ENCODE measurements at places on chromosomes 5 and 9. TPM values are rescaled to one million over a fixed set of nuclear protein-coding genes. Genes with fewer than 3 reads are reported as not detected.

Gene NUTM2G
- polyA plus RNA-seq, result not detected

Gene SLC45A2
- not detected for polyA plus RNA-seq

- no peak for DNase-seq
Observed at GRCh38 chr5:15837551-15838289, 337.7 kb downstream of the FBXL7 start.

Gene ARL15
- 16.2 TPM for polyA plus RNA-seq

DNA sequence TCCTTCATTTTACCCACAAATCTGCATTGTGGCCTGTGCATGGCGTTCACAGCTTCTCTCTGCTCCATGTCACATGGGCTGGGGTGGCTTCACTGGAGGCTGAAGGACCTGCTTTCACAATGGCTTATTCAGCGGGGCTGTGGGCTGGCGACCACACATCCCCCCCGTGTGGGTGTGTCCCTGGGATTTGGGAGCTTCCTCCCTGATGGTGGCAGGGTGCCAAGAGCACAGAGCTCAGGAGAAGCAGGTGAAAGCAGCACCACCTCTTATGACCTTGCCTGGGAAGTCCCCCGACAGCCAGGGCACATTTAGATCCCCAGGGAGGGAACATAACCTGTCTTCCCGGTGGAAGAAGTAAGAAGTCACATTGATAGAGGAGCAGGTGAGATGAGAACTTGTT lies 5.0 kb upstream of the MED10 start:
- no peak for DNase-seq

- no peak for DNase-seq
Observed at GRCh38 chr9:97403746-97404316, 8.1 kb upstream of the TDRD7 start.

Gene SLC34A1
- 0.26 TPM for polyA plus RNA-seq

DNA sequence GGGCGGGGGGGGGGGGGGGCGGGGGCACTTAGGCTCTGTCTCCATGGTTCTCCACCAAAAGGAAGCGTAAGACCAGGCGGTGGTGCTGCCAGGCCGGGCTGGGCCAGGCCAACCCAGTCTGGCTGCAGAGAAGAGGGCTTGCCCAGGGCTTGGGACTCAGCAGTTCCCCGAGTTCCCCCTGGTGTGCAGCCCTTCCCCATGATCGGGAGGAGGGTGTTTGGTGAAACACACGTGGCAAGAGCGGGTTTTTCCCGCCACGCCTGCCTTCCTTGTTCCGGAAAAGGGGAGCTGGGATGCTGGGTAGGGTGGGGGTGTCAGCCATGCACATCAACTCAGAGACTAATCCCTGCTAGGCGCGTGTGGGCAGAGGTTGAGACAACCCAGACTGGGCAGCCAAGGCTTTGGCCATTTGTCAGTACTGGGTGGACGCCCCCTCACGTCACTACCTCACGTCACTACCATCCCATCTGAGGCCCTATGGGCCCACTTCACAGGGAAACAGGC lies 32.9 kb downstream of the PRRX2 start:
- DNase-seq, result no peak

GRCh38 chr5:39024884-39025283 lies 49.3 kb downstream of the RICTOR start:
- DNase-seq, result no peak

DNA sequence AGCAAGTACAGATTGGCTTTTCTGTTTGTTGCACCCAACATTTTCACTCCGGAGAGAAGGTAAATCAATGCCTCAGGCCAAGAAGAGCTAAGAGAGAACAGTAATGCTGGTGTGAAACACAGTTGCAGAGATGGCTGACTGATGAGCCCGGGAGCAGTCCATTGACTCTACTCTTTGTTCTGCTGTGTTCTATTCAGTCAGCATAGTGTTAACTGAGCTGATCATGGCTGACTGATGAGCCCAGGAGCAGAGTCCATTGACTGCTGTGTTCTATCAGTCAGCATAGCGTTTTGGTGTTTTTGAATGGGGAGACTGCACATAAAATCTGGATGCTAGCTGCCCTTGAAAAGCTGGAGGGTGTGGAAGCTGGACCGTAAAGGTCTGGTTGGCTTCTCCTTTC lies 141.4 kb downstream of the FRMD3 start:
- no peak for DNase-seq

DNA sequence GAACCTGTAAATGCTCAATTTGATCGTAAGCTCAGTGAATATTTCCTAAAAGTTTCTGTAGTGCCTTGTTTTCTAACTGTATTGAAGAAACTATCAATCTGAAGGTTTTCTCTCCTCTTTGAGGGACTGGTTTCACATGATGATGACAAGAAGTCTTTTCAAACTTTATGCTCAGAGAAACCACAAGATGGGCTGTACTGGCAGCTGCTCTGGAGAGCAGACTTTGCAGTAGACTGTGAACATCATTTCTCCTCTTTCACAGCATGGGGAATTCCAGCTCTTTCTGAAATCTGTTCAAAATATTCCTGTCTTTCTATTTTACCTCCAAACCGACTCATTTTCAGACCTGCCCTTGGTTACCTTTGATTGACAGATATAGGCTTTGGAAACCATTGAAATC lies 194.4 kb downstream of the IZUMO3 start:
- DNase-seq, result no peak

DNA sequence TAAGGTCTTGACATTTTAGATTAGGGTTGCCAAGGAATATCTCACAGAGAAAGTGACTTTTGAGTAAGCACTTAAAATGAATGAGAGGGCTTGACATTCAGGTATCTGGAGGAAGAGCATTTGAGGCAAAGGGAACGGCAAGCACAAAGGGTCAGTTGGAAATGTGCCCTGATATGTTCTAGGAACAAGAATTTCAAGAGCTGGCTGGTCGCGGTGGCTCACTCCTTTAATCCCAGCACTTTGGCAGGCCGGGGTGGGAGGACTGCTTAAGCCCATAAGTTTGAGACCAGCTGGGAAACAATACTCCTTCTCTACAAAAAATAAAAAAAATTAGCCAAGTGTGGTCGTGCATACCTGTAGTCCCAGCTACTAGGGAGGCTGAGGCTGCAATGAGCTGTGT lies 16.5 kb downstream of the KIAA1958 start:
- DNase-seq, result no peak

DNA sequence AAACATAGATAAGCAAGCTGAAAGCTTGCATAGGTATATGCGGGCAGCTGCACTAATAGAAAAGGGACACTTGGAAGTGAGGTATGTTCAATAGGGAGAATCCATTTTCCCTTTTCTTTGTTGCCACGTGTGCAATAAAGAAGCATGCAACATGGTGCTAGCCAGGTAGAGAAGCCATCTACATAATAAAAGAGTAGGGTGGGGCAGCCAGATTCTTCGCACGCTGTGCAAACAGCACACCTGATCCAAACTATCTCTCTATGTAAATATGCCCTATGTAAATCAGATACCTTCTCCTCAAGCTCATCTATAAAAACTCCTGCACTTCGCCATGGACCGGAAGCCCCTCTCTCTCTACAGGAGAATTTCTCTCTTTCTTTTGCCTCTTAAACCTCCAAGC lies 91.9 kb upstream of the C9orf72 start:
- DNase-seq, result no peak

Gene ABO
- polyA plus RNA-seq, result not detected

DNA sequence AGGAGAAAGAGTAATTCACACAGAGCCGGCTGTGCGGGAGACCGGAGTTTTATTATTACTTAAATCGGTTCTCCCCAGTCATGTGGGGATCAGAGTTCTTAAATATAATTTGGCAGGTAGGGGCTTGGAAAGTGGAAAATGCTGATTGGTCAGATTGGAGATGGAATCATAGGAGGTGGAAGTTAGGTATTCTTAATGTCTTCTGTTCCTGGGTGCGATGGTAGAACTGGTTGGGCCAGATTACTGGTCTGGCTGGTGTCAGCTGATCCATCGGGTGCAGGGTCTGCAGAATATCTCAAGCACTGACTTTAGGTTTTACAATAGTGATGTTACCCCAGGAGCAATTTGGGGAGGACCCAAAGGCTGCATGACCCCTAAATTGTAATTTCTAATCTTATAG lies 4.6 kb upstream of the CERCAM start:
- DNase-seq, result no peak

Gene FAM163B
- not detected for polyA plus RNA-seq

- DNase-seq, result no peak
Observed at GRCh38 chr5:135429301-135430134, 17.6 kb downstream of the DCANP1 start.

Gene TLX3
- polyA plus RNA-seq, result not detected

Gene CHSY3
- polyA plus RNA-seq, result 0.31 TPM

Gene CDC14B
- polyA plus RNA-seq, result 4.3 TPM

DNA sequence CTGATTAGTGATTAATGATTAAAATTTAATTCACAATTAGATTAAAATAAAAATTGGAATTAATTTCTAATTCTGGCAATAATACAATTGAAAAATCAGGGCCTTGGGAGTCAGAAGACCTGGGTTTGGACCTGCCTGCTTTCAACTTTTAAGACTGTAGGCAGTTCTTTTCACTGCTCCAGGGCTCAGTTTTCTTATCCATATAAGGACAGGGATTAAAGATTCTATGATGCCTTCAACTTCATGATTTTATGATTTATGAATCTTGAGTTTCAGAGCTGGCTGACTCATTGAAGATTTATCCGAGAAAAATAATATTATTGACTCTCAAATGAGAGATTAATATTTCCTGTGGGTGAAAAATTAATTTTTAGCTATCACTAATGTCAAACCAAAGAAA lies 208.6 kb upstream of the ANKH start:
- DNase-seq, result no peak

Gene FAM53C
- polyA plus RNA-seq, result 16.2 TPM

Gene PTGS1
- 2.0 TPM for polyA plus RNA-seq

DNA sequence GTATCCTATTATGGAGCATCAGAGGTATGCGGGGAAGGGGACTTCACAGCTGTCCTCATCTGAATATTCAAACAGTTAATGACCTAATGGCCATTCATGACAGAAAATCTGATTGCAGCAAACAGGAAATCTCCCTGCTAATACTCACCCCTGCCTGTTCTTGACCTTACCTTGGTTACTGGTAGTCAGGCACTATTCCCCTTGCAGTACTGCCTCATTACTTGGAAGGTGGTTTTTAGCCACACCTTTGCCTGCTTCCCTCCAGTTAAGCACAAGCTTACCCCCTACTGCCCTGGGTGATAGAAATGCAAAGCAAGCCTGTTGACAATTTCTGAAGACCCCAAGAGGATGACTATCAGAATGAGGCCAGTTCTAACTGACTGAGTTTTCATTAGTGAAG lies 332.4 kb downstream of the NTRK2 start:
- no peak for DNase-seq

GRCh38 chr5:69492923-69493395 lies 369 bp downstream of the OCLN start:
- DNase-seq, result no peak

DNA sequence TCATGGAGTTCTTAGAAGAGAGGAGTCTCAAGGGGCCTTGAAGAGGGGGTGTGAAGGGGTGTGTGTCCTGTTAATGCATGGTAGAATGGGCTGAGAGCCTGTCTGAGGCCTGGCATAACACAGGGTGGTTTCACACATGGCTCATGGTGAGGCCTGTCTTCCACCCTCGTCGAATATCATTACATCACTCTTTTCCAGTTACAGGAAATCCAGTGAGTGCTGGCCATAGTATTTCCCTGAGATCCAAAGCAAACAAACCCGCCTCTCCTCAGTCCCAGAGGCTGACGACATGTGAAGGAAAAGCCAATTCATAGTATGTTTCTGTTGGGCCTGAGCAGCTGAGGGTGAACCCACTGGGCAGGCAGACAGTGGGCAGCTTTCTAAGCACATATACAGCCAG lies 159.4 kb upstream of the NR3C1 start:
- DNase-seq, result no peak

DNA sequence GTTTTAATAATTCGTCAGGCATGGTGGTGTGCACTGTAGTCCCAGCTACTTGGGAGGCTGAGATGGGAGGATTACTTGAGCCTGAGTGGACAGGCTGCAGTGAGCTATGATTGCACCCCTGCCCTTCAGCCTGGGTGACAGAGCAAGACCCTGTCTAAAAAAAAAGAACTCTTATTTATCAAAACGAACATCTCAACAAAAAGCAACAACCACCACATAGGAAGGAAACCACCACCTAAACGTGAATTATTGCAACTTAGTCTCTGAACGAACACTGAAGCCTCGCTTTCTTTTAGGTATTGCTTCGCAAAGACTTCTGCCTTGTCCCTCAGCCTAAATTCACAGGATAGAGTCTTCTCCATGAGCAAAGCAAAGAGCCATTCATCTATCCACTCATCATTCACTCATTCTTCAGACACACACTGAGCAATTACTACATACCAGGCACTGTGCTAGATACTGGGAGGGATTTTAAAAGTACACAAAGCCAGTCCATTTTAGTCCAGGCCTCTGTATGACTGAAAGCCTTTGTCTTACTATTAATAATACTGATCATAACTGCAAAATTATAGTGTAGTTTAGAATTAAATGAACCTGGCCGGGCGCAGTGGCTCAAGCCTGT lies 57.4 kb downstream of the THBS4 start:
- no peak for DNase-seq

Gene FOXD4L4
- not detected for polyA plus RNA-seq

Gene SLC34A3
- polyA plus RNA-seq, result not detected

- no peak for DNase-seq
Observed at GRCh38 chr5:81980160-81980559, 8.3 kb downstream of the ATG10 start.

Gene ANKRD31
- not detected for polyA plus RNA-seq

- no peak for DNase-seq
Observed at GRCh38 chr9:77773381-77773780, 125.3 kb upstream of the GNA14 start.

DNA sequence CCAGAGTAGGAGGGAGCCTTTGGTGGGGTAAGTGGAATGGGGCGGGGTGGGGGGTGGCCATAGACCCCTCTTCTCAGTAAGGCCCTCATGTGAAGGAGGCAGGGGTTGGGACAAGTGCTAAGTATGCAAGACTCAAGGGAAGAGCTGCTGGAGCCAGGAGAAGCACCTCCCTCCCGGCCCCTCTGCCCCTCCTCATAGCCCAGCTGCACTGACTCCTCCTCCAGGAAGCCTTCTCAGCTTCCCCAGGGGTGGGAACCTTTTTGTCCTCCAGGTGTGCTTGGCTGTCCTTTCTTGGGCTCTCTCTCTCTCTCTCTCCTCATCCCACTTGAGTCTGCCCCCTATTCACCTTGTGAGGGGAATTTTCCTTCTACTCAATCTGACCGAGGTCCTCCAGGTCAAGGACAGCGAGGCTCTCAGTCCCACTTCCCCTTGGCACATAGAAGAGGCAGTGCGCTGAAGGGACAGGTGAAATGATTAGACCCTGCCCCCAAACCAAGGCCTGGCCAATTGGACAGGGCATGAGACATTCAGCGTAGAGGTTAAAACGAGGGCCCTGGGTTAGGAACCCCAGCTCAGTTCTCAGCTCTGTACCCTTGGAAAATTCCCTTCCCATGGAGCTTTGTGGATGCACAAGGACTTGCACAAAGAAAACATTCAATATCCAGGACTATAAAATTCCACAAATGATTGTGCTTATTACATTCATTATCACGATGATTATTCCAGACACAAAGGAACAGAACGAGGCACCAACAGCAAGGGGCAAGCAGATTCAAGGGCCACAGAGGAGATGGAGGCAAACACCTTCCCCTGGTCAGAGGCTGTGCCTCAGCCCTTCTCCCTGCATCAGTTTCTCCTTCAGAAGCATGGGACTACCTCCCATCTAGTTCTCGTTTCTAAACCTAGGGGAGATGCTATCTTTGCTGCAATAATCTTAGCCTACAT lies 45.6 kb upstream of the IL17B start:
- DNase-seq, result no peak

GRCh38 chr5:178196281-178196812 lies 8.0 kb upstream of the HNRNPAB start:
- DNase-seq, result no peak
